ENCODE measurements at places on chromosomes 7 and 10.

- DNase-seq: no peak
These were observed 80.7 kb upstream of the NANOS1 start for GRCh38 chr10:118948786-118949185.

DNA sequence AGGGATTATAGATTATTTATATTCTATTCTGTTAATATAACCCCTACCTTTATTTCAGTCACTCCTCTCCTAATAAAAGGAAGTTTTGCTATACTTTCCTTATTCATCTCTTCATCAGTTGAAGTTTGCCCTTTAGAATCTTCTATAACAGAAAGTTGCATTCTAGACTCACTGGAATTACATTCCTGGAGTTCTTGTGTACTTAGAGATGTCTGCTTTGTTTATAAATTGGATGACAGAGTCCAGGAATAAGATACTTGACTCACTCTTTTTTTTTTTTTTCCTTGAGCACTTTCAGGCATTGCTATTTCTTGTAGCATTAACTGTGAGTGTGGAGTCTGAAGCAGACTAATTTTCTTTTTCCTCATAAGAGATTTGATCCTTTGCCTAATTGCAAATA is 640.8 kb downstream of the XPNPEP1 start:
- DNase-seq: peak; percentile 87

- DNase-seq: peak; percentile 56
These were observed 324.5 kb upstream of the KLF6 start for GRCh38 chr10:4109469-4109868.

DNA sequence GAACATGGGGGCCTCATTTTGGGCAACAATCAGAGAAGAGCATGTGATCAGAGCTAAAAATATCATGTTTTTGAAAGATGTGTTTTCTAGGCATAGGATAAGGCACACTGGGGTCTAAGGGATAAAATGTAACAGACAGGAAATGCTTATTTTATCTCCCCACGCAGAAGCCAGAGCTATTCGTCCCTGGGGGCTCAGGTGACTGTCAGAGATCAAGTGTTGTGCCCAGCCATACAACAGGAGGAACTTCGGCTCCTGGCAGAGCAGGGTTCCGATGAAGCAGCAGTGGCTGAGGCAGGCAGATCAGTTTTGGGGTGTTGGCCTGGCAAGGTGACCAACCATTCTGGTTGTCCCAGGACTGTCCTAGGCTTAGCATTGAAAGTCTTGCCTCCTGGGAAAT is 15.2 kb downstream of the NPY start:
- DNase-seq: no peak

GRCh38 chr7:157729566-157729965 is 392.8 kb downstream of the DNAJB6 start:
- DNase-seq: no peak

GRCh38 chr10:27783660-27784059 is 38.0 kb upstream of the MKX start:
- DNase-seq: peak; percentile 58

DNA sequence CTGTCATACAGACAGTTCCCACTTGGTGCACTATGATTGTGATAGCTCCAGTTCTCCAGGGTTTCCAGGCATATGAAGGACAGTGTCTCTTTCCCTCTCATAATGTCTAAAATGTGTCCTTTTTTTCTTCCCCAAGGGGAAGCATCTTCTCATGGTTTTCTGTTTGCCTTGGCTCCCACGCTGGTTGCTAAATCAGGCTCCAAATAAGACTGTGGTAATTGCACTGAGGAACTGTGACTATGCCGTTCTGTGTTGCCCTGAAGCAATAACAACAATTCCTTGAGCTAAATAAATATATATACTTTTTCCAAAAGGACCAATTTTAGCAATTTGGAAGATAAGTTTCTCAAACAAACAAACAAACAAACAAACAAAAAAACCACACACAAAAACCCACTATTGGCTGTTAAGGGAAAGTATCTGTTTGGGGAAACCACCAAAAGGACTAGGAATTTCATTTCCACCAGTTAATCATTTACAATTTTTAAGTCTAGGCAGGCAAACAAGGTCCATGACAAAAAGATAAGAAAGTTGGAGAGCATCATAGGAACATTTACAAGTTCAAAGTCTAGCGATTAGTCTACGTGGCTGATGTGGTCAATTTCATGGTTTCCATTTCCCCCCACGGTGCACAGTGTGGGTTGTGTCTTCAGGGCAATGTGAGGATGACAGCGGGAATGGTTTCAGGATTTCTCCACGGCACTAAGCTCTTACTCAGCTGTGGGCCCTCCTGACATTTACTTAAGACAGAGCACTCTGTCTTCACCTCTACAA is 62.4 kb downstream of the THNSL1 start:
- DNase-seq: no peak

GRCh38 chr7:42932811-42933591 is 825 bp downstream of the MRPL32 start:
- no peak for DNase-seq

DNA sequence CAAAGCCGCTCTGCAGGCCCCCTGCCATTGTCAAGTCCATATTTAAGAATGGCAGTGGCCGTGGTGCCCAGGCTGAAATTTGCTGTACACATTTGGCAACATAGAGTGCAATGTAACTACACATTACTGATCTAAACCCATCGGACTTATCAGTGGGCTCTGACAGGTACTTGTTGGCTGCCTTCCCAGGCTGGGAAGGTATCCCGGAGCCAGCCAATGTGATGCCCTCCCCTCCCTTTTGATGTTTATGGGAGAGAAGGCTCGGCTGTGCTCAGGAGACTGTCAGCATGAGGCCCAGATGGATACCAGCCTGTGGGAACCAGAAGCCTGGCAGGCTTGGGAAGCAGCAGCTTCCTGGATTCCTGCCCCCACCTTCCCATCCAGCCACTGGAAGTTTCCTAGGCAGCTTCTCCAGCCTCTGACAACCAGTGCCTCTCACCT is 146.1 kb upstream of the TCF7L2 start:
- DNase-seq: no peak

DNA sequence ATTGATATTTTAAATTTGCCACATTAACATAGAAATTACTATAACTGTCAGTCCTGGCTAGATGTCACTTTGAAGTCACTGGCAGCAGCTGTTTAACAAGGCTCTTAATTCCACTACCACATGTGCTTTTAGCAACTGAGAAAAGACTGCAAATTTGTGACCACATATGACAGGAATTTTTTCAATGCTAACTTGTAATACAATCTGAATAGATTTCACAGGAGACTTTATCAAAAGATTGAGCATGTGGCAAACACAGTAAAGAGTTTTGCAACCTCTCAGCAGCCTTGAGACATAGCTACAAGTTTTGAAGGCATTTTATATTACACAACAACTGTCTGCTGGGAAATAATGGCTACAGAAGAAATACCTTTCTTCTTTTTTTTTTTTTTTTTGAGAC is 73.0 kb downstream of the MICU1 start:
- DNase-seq: peak; percentile 96

- peak; percentile 87 for DNase-seq
These were observed 185.5 kb downstream of the CFTR start for GRCh38 chr7:117665368-117665767.

DNA sequence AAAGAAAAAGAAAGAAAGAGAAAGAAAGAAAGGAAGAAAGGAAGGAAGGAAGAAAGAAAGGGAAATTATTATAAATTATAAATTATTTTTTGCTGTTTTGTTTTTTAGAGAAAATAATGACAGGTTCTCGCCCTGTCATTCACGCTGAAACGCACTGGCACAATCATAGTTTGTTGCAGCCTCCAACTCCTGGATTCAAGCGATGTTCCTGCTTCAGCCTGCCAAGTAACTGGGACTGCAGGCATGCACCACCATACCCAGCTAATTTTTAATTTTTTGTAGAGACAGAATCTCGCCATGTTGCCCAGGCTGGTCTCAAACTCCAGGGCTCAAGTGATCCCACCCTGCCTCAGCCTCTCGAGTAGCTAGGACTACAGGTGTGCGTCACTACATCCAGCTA is 21.6 kb downstream of the MMD2 start:
- no peak for DNase-seq

- no peak for DNase-seq
These were observed 11.0 kb upstream of the LFNG start for GRCh38 chr7:2508327-2509215.

DNA sequence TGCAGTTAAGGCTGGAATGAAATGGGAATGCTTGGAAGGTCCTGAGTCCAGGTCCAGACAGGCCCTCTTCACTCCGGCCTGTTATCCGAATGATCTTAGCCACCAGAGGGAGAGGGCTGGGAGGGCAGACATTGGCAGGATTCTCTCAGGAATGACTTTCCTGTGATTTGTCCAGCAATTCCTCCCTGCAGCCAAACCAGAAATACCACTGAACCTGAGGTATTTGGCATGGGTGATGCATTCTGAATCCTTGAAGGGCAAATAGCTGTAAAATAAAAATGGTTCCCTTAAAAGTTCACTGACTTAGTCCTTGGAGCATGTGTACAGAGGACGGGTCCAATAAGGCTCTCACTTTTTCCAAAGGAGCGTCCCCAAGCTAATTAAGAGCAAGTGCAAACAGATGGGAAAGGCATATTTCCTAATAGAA is 77.5 kb upstream of the HABP2 start:
- peak; percentile 8 for DNase-seq

GRCh38 chr10:71842856-71843686 is 8.0 kb downstream of the PSAP start:
- no peak for DNase-seq

GRCh38 chr7:157548691-157549303 is 212.0 kb downstream of the DNAJB6 start:
- DNase-seq: no peak

- DNase-seq: peak; percentile 42
These were observed 809 bp upstream of the OGA start for GRCh38 chr10:101818872-101819633.

DNA sequence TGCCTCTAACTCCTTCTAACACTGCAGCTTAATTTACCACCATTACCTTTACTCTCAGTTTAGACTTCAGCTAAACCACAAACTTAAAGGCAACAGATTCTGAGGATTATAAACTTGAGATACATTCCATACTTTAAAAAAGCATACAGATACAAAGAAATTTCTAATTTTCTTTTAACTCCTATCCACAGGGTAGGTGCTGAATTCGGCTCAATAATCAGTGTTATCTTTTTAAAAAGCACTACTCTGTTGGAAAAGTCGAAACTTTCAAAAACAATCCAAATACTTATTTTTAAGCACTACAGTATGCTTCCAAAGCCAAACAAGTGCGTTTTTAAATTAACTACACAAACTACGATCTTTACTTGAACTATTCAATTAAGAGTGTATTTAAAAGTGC is 1.0 kb downstream of the SMNDC1 start:
- DNase-seq: no peak

GRCh38 chr10:92801978-92802872 is 46.1 kb upstream of the EXOC6 start:
- no peak for DNase-seq

DNA sequence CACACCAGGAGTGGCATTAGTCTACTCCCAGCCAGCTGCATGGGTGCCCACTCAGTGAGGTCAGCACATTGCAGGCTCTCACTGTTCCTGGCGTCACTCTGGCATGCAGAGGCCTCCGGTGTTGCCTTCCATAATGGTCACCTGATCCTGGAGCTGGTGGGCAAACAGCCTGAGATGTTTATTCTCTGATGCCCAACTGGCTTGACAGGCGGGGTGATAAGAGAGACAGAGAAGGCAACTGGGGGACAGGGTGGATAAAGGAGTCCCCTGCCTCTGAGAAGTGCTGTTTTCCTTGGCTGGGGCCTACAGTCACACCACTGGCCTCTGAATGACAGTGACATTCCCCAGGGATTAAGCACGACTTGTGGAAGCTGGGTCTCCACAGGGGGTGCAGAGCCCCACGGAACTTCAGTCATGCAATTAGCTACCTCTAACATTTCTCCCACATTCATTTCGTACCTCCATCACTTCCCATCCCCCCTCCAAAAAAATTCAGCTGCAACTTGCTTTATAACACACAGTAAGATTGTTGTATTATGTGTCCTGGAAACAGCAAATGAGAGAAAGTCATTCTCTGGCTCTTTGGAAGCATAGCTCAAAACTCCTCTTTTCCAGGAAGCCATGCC is 7.1 kb upstream of the RBM20 start:
- no peak for DNase-seq

DNA sequence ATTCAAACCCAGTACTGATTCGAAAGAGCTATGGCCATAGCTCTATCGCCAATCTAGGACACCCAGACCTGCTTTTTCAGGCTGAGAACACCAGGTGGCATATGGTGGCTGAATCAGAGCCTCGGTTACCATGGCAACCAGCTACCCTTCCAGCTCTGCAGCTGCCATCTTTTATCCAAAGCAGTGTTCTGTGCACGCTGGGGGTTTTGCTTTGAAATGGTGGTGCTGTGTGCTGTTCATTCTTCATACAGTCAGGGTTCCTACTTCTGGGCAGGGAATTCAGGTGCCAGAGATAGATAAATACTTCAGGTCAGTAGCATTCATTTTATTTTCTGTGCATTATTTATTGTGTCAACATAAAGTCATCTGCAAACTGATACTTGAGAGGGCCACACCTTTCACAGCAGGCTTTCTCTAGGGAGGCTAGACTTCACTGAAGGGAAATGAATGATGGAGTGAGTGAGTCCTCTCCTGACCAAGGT is 85.4 kb downstream of the AKR1D1 start:
- DNase-seq: peak; percentile 91

DNA sequence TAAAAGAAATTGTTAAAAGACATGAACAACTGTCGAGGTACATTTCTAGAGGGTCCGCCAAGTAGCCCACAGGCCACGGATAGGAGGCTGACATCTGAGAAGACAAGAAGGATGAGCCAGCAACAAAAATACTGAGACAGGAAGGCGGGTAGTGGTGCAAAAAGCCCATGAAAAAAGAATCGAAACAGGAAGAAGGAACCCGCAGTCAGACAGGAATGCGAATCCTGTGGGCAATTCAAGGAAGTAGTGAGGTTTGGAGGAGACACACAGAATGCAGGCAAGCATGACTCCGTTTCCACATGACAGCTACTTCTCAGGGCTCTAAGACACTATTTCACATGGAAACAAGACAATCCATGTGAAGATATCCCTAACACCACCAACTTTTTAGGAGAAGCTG is 125.2 kb downstream of the DOCK4 start:
- DNase-seq: peak; percentile 88

DNA sequence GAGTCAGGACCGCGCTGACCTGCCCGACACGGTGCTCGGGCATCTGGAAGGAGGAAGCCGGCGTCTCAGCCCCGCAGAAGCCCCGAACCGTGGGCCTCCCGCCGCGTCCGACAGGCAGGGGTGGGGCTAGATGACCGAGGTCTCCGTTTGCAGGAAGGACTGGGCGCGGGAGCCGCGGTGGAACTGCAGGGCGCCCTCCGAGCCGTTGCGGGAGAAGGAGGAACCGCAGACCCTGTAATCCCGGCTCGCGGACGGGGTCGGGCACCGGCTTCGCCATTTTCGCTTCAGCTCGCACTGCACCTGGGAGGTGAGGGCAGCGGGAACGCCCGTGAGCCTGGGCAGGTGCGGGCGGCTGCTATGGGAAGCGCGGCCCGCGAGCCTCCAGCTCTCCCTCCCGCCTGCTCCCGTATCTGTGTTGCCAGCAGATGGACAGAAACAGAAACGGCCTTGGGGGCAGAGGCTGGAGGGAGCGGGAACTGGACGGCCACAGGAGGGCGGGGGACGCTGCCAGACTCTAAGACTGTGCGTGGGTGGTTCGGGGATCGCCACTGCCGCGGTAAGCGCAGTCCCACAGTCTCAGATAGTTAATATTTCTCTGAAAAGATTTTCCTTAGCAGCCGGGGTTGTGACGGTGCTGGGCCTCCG is 114.1 kb downstream of the VIPR2 start:
- peak; percentile 22 for DNase-seq

- no peak for DNase-seq
These were observed 202.9 kb downstream of the RPS24 start for GRCh38 chr10:78236416-78237015.
